ENCODE measurements at places on chromosomes 13 and 19.

GRCh38 chr19:6610934-6611852 lies 20.2 kb upstream of the CD70 start:
- no peak for DNase-seq

- DNase-seq: no peak
These were observed 704 bp downstream of the CHST8 start for GRCh38 chr19:33622505-33622808.

- peak; percentile 24 for DNase-seq
These were observed 44.2 kb downstream of the WASF3 start for GRCh38 chr13:26601669-26602068.

DNA sequence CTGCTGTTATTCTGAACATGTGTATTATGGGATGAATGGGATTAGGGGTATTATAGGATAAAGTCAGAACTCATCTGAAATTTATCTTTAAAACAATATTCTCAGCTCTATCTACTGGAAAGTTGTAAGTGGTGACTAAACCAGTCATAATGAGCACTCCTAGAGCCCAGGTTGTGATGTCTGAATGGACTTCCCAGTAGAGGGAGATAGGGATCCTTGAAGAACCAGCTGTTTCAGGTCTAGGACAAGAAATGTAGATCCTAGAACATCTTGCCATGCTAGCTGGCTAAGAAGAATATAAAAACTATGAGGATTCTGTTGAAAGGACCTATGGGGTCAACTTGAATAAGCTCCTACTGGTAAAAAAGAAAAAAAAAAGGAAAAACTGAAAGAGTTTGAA lies 310.8 kb downstream of the SLC7A1 start:
- no peak for DNase-seq

DNA sequence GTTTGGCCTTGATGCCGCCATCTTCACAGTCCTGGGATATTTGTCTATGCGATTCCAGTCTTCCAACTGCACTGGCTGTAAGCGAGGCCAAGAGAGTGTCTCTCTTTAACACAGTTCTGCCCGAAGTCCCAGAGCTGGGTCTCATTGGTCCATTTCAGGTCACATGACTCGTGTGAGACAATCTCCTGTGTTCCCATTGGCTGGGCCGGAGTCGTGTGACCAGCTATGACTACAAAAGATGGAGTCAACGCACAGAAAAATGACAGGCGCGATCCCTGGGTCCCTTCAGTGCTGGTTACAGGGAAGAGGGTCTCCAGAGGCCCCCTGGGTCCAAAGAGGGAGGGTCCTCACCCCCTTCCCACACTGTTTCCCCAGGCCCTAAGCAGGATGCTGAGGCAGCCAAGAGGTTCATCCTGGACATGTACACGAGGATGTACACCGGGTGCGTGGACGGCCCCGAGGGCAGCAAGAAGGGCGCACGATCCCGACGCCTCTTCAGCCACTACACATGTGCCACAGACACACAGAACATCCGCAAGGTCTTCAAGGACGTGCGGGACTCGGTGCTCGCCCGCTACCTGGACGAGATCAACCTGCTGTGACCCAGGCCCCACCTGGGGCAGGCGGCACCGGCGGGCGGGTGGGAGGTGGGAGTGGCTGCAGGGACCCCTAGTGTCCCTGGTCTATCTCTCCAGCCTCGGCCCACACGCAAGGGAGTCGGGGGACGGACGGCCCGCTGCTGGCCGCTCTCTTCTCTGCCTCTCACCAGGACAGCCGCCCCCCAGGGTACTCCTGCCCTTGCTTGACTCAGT lies 15.9 kb upstream of the S1PR4 start:
- DNase-seq: peak; percentile 55

GRCh38 chr13:97978651-97979050 lies 25.2 kb downstream of the IPO5 start:
- DNase-seq: no peak

DNA sequence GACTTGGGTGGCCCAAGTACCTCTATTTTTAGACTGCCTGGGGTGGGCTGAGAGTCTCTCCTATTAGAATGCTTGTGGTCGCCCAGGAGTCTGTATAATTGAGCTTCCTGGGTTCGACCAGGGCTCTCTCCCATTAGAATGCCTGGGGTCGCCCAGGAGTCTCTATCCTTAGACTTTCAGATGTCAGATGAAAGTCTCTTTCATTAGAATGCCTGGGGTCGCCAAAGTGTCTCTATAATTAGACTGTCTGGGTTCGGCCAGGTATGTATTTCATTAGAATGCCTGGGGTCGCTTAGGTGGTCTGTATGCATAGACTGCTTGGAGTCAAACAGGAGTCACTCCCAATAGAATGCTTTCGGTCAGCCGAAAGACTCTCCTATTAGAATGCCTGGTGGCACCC lies 1471.7 kb downstream of the UQCRFS1 start:
- DNase-seq: no peak

- peak; percentile 90 for DNase-seq
These were observed 17.9 kb upstream of the ZDHHC20 start for GRCh38 chr13:21476893-21477472.

- no peak for DNase-seq
These were observed 86.9 kb upstream of the DOCK9 start for GRCh38 chr13:99064624-99065234.

- DNase-seq: no peak
These were observed 498 bp downstream of the PROZ start for GRCh38 chr13:113158946-113159345.

DNA sequence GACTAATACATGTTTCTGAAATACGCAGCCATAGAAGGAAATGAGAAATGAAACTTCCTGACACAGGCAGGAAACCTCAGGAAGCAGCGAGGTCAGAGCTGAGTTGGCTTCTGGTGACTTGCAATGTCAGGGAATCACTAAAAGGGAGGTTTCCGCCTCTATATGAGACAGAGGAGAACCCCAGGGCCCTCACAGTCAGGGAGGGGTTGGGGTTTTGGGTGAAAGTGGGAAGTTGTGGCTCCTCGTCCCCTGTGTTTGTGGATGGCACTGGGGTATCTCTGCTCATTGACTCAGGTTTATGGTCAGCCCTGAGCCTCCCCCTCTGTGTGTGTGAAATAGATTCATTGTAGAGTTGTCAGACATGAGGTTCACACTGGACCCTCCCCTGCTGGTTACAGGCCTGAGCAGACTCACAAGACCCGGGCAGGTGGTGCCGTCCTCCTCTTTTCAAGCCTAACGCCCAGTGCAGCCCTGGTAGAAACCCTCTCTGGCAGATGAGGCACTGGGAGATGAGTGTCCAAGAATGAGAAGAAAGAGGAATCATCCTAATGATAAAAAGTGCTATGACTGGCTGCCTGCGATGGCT lies 5.5 kb upstream of the LILRA6 start:
- DNase-seq: peak; percentile 95

- peak; percentile 99 for DNase-seq
These were observed 4.1 kb downstream of the IER2 start for GRCh38 chr19:13154241-13154778.

- no peak for DNase-seq
These were observed 1.2 kb upstream of the ACP7 start for GRCh38 chr19:39082745-39083598.

DNA sequence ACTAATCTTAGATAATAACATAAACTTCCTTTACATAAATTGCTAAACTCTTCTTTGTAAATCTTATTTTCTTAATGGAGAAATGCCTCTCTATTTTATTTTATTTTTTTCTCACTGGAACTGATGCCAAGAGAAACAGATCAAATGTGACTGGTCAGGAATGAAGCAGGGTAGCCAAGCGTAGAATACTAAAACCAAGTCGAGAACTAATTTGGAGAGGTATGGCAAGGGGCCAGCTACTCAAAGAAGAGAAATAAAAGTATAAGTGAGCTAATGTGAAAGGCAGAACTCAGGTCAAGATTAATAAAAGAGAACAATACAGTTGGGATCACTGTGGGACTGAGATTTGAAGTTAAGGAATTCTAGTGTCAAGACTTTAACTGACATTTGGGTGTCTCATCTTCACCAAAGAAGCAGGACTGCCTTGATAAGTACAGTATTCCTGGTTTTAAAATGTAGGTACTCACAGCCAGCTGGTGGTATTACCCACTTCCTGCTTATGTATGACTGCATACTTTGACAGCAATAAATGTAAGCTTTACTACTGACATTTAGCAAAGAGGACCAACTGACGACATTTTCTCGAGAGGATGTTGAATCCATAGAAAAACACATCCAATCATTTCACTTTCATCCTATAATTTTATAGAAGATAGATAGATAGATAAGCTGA lies 1192.2 kb downstream of the EFNB2 start:
- no peak for DNase-seq

- no peak for DNase-seq
These were observed 771.8 kb upstream of the SLITRK1 start for GRCh38 chr13:84653915-84654534.

DNA sequence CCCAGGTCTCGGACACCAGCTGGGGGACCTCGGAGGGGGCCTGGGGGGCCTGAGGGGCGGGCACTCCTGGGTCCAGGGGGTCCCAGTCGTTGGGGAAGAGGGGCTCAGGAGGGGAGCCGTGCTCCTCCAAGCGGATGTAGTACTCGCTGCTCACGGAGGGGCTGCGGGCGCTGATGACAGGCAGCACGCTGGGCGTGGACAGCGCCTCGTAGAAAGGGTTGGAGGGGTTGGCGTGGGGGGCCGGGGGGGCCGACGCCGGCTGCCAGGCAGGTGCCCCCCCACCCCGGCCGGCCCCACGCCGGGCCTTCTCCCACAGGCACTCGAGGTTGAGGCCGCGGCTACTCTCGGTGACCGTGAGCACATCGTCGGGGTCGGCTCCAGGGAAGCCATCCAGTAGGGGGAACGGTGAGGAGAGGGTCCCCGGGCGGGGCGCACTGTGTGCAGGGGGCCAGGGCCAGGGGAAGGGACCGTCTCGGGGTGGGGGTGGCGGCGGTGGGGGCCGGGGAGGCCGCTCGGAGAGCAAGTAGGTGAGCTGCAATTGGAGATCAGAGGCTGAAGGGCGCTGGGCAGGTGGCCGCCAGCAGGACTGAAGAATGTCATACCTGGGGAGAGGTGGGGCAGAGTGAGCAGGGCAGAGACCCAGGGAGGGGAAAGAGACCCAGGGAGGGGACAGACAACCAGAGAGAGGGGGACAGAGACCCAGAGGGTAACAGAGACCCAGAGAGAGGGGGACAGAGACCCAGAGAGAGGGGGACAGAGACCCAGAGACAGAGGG lies 12.1 kb downstream of the LMTK3 start:
- DNase-seq: no peak

- DNase-seq: peak; percentile 95
These were observed 1.3 kb downstream of the MAN2B1 start for GRCh38 chr19:12665281-12665573.

- no peak for DNase-seq
These were observed 98.4 kb downstream of the ANKRD10 start for GRCh38 chr13:110816500-110816899.

GRCh38 chr13:36696410-36697010 lies 22.7 kb downstream of the SERTM1 start:
- DNase-seq: no peak

- no peak for DNase-seq
These were observed 1646.2 kb upstream of the SPRY2 start for GRCh38 chr13:81987159-81987558.
